Activated CD4-positive, alpha-beta T cell treated with anti-CD3 and anti-CD28 coated beads, Interleukin-2, amount 50 U/mL, for 4 hours (primary cell): ENCODE measurements at places on chromosomes 12 and 14.

DNA sequence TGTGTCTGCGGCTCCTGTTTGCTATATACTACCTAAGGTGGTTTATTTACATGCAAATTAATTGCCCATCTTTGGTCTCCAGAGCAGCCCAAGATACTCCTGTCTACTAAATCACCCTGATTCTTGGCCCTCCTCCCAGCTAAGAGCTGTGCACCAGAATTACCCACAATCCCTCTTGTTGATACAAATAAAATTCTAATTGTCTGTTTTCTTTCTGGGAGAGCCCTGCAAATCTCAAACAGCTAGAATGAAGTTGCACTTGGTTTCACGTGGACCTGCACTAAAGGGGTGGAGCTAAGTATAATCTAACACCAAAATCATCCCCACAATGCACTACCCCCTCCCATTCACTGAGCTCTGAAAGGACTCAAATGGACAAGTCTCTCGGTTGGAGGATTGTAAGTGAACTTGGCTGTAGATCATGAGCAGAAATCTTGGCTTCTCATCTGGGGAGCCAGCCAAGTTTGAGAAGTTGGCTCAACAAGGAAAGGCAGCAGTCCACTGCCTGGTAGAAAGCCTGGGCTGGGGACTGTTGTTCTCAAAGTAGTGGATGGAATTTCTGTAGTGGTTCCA is 6.6 kb downstream of the MAX start:
- DNase-seq, result no peak

- no peak for DNase-seq
Observed at GRCh38 chr12:69366796-69367195, 7.3 kb downstream of the YEATS4 start.

- DNase-seq, result no peak
Observed at GRCh38 chr14:83208341-83208740, 1674.7 kb upstream of the SEL1L start.

- no peak for DNase-seq
Observed at GRCh38 chr12:85390266-85390665, 110.2 kb downstream of the ALX1 start.

DNA sequence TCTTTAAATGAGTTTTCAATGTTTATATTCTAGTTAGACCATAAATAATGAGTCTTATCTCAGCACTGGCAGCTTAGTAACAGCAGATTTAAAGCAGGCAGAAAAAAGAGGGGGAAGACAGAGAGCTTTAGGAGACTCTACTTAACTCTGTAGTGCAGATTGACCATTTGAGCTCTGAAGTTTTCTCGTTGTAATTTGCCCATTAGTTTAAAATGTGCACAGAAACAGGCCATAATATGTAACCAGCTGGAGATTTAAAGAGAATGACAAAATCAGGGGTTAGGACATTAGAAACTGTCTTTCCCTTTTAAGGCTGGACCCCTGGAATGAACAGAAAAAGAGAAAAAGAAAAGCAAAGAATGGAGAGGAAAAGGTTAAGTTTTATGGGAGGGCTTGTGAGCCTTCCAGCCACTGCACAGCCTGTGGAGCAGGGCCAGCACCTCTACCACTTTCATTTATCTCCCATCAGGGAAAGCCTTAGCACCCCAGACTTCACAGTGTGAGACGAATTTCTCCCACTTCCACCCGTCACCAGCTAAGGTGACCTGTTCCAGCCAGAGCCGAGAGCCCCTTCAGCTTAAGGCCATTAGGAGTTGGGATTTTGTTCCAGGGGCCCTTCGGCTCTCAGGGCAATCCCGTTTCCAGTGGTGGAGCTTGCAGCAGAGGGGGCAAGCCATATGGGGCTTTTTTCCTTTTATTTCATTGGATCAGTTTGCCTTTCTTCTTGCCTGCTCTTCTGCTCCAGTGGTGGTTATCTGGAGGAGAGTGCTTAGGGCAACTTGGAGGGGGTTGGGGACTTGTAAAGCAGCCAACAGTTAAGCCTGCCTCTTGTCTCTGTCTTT is 8.0 kb downstream of the IL22 start:
- no peak for DNase-seq

GRCh38 chr12:124024263-124024678 is 51.3 kb downstream of the ZNF664 start:
- DNase-seq, result no peak

DNA sequence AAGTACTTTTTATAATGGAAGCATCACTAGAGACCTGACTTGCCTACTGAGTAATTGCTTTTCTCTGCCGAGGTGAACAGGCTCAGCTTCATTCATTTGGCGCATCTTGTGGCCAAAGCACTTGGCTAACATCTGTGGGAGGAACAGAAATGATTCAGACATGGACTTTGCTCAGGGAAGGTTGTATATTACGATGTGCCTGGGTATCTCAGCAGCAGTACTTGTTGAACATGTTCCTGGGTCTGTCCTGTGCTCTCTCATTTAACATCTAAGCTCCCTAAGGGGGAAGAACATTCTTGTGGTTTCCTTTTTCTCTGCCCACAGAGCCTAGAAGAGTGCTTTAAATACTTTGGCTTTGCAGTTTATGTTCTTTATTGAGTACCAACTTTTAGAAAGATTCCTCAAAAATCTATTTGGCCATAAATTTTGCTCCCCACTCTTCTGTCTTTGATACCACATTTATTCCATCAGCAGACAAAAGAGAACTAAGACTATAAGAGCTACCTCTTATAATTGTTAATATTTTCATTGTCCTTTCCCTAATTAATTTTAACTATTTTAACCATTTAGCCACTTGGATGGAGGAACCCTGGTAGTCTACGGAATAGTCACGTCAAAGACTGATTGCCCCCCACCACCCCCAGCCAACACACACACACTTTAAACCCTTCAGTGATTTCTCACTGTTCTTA is 101.2 kb upstream of the EGLN3 start:
- no peak for DNase-seq

- DNase-seq, result no peak
Observed at GRCh38 chr12:115752913-115753726, 524.4 kb downstream of the MED13L start.

- DNase-seq, result no peak
Observed at GRCh38 chr12:54479421-54479820, 6.0 kb upstream of the GTSF1 start.

DNA sequence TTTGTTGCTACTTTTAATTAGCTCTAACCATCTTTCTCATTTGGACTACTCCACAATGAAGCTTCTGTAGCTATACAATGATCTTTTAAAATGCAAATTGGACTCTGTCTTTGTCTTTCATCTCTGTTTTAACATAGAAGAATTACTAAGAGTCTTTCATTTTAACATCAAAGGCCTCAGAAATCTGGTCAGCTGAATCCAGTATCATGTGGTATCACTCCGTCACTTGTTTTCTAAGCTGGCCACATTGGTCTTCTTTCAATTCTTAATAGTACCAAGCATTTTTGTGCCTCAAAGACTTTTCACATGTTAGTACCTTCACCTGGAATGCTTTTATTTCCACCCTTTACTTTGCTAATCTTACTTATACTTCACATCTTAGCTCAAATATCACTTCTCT is 95.5 kb upstream of the SLC16A7 start:
- no peak for DNase-seq

DNA sequence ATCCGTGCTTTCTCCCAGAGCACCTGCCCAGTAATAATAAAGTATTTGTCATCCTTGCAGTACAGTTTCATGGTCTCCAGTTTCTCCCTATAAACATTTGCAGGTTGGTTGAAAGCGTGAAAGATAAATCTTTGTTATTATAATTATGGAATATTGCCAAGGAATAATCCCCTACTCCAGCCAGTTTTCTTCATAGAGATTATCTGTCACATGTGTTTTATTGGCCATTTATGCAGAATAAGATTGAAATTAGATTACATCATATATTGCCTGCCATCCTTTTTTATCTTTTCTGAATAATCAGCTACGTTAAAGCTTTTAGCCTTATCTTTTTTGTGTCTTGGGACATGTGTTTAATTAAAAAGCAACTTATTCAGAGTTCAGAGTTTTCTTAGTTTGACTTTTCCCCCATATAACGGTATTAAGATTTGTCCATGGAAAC is 168.0 kb downstream of the KICS2 start:
- no peak for DNase-seq

DNA sequence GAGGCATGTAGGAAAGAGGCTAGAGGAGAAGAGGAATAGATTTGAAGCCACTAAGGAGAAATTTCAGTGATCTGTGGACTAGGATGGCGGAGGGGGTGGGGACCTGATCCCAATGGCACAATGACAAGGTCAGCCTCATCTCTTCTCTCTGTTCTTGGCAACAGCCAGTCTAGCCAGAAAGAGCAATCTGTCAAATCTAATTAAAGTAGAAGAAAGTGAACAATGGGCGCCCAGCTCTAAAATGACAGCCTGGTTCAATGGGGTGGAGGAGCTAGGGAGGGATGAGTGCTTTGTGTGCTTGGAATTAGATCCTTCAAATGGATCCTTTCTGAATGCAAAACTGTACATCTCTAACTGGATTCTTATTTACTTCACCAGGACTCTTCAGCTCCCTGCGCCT is 37.2 kb upstream of the TUBA1C start:
- DNase-seq, result no peak

DNA sequence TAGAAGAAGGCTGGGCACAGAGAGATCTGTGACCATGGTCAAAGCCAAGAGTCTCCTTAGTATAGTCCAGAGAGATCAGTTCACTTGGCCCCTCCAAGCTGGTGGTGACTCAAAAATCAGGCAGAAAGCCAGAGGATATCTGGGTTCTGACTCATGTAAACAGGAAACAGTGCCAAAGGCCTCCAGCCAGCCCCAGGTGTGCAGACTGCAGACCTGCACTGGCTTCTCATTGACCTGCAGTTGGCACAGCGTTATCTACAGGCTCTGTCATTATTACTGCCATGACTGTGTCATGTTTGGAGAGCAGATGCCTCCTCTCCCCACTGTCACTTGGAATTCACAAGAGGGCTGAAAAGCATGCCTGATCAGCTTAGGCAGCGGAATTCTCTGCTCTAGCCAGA is 295.7 kb upstream of the PRKD1 start:
- DNase-seq, result no peak
